Fibroblast of mammary gland (primary cell): ENCODE measurements at places on chromosomes 6 and 20.

- peak; percentile 54 for DNase-seq
Measured at GRCh38 chr6:30219244-30219643, 6.0 kb upstream of the TRIM26 start.

- DNase-seq: no peak
Measured at GRCh38 chr6:138063726-138064125, 43.5 kb downstream of the PERP start.

DNA sequence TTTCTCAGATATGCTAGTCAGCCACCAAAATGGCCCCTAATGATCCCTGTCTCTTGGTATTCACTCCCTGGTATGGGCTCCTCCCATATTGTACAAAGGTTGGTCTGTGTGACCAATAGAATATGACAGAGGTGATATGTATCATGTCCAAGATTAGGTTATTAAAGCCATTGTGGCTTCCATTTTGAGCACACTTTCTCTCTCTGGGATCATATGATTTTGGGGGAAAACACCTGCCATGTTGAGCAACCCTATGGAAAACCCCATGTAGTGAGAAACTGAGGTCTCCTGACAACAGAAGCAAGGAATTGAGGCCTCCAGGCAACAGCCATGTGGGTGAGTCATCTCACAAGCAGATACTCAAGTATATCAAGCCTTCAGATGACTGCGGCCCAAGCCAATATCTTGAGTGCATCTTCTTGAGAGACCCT is 7.1 kb upstream of the ZNF318 start:
- no peak for DNase-seq

GRCh38 chr6:149273318-149273717 is 44.2 kb upstream of the TAB2 start:
- no peak for DNase-seq

DNA sequence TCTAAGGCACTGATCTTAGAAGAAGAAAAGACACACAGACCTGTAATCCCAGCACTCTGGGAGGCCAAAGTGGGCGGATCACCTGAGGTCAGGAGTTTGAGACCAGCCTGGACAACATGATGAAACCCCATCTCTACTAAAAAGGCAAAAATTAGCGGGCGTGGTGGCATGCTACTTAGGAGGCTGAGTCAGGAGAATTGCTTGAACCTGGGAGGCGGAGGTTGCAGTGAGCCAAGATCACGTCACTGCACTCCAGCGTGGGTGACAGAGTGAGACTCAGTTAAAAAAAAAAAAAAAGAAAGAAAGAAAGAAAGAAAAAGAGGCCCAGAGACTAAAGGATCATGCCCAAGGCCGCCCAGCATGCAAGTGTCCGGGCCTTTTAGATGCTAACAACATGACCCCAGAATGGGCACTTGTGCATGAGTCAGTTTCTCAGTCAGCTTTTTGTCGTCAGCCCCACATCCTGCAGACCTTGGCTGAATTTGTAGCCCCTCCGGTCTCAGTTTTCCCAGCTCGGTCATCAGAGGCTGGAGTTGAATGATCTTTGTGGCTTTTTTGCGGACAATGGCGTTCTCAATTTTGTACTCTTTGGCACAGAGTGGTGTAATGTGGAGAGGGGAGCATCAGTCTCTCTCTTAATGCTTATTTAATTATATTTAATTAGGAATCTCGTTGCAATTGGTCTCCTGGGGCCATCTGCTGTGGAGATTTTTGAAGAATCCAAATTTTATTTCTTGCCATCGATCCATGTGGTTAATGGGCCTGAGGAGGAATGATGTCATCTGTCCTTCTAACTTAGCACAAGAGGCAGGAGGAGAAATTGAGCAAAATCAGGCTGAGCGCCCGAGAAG is 30.6 kb upstream of the APCDD1L start:
- peak; percentile 67 for DNase-seq

- DNase-seq: no peak
Measured at GRCh38 chr6:53536561-53536960, 8.3 kb downstream of the GCLC start.

GRCh38 chr6:106396426-106397220 is 36.1 kb downstream of the CRYBG1 start:
- no peak for DNase-seq

DNA sequence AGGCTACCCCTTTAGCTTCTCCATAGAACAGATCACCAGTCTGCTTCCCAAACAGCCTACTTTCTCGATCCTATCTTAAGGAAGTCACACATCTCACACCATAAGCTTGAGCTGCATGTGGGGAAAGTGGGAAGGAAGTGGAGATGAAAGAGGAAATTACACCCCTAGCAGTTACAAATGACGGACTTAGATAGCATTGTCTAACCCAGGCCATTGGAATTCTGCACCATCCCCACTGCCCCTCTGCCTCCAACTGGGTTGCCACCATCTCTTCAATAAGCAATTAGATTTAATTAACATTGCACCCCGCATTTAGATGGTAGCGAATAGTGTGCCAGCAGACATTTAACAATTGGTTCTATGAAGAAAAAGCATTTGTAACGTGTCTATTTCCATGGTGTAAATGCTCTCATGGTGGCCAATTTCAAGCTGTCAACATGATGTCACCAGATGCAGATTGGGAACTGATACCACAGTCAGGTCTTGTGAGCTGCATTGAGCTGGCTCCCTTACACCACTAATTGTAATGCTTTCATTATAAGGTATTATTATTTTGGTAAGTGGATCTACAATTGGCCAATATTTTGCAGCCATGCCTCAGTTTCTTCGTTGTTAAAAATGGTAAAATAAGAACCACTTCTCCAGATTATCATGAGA is 124.7 kb downstream of the CD24 start:
- DNase-seq: no peak

DNA sequence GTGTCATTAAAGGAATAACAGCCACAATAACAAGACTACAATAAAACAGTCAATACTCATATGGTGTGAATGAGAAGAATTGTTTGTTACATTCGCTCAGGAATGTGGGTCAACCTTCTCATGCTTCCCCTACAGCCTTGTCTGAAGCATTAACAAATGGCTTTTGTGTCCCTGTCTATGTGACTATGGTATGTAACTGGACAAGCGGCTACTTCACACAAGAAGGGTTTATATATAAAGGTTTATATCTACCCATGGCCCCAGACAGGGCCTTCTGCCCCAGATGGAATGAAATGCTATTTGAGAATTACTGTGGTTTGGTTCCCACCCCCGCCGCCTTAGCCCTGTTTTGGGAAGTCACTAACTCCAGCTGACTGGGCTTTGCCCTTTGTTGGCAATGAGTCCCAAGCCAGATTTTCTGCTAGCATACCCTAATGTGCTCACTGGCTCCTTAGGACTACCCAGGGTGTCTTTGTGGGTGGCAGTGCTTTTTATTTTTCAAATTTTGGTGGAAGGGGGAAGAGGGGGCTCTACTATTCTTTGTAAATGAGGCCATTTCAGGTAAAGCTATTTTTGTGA is 39.4 kb downstream of the TFAP2A start:
- DNase-seq: no peak

- no peak for DNase-seq
Measured at GRCh38 chr6:169958510-169958909, 207.1 kb downstream of the ERMARD start.

DNA sequence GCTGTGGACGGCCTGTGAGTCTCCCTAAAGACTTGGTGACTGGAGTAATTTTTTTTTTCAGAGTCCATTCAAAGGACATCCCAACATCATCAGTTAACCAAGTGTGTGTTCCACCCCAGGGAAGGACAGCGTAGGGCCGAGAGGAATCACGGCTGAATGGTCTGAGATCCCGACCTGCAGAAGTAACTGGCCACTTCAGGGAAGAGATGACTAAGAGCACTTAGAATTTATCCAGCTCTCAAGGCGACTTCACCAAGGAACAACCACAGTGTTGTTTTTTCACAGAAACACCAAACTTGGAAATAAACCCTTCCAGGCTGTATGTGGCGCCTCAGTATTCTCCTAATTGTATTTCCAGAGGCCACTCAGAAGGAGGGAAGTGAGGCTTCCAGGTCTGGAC is 231.6 kb downstream of the FNDC1 start:
- DNase-seq: no peak

DNA sequence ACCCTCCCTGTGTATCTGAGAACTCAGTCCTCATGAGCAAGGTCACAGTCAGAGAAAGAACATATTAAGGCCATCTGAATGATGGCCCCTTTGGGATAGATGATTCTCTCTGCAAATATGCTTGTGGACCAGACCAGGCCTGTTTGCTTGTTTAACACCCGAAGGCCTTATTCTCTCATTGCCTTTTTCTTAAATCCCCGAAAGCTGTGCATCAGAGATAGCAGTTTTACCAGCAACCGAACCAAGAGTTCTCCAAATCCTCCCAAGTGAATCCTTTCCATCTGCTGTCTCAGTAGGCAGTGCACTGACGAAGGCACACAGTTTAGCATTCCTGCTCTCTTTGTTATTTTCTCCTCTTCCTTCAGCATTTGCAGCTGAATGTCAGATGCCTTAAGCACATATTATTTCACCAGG is 79.8 kb downstream of the TRMT6 start:
- peak; percentile 48 for DNase-seq
